A549 treated with GW870086 at 1 μM for 4 hours (cell line): ENCODE measurements at places on chromosomes 16 and 17. TPM values are rescaled to one million over a fixed set of nuclear protein-coding genes. Genes with fewer than 3 reads are reported as not detected.

The CES3 gene
- 1.8 to 2.5 TPM (median 2.3 TPM) in 5 replicates for total RNA-seq

The SLC47A1 gene
- 22.1 to 24.9 TPM (median 23.5 TPM) in 5 replicates for total RNA-seq

The MYH1 gene
- total RNA-seq = not detected in 5 replicates

The RUNDC3A gene
- 0.39 to 1.3 TPM (median 0.80 TPM) in 5 replicates for total RNA-seq

The ASPA gene
- not detected in 5 replicates for total RNA-seq

The C17orf113 gene
- 0.48 to 0.94 TPM (median 0.69 TPM) in 5 replicates for total RNA-seq

The HEXIM2 gene
- total RNA-seq = 13.8 to 20.2 TPM (median 16.0 TPM) in 5 replicates

The MYOCD gene
- total RNA-seq = 0.49 to 1.2 TPM (median 0.64 TPM) in 5 replicates

The OR2C1 gene
- total RNA-seq = not detected in 5 replicates

The CTRL gene
- total RNA-seq = 1.0 to 2.1 TPM (median 1.7 TPM) in 5 replicates

The KAT2A gene
- total RNA-seq = 36.5 to 47.8 TPM (median 45.1 TPM) in 5 replicates

The GNG13 gene
- total RNA-seq = not detected in 5 replicates

The TOM1L1 gene
- total RNA-seq = 31.3 to 41.3 TPM (median 39.8 TPM) in 5 replicates

The MYH2 gene
- not detected in 5 replicates for total RNA-seq

The AANAT gene
- 0.15 to 0.78 TPM (median 0.41 TPM) in 5 replicates for total RNA-seq

The KRT20 gene
- 0.10 to 0.53 TPM (median 0.27 TPM) in 5 replicates for total RNA-seq

The VTN gene
- total RNA-seq = 16.5 to 23.2 TPM (median 19.6 TPM) in 5 replicates

The SHPK gene
- 13.3 to 17.9 TPM (median 16.1 TPM) in 5 replicates for total RNA-seq

The CACNG5 gene
- not detected in 5 replicates for total RNA-seq

The LGALS9B gene
- total RNA-seq = not detected in 5 replicates

The SLC39A11 gene
- 15.2 to 17.6 TPM (median 15.5 TPM) in 5 replicates for total RNA-seq

The HEATR9 gene
- not detected in 5 replicates for total RNA-seq

The ERBB2 gene
- 25.6 to 35.1 TPM (median 32.4 TPM) in 5 replicates for total RNA-seq

The CLDN6 gene
- 0.24 to 0.57 TPM (median 0.48 TPM) in 5 replicates for total RNA-seq

The GRIN2C gene
- 0.14 to 0.37 TPM (median 0.22 TPM) in 5 replicates for total RNA-seq

The DNASE1L2 gene
- total RNA-seq = 0.80 to 1.7 TPM (median 1.6 TPM) in 5 replicates

The AXIN1 gene
- total RNA-seq = 27.7 to 34.1 TPM (median 31.6 TPM) in 5 replicates

The KRTAP2-1 gene
- not detected in 5 replicates for total RNA-seq

The TMC5 gene
- total RNA-seq = 5.3 to 6.5 TPM (median 5.4 TPM) in 5 replicates

The CLEC18A gene
- total RNA-seq = 0.11 to 0.25 TPM (median 0.20 TPM) in 5 replicates

The CDH3 gene
- total RNA-seq = 0.17 to 0.31 TPM (median 0.22 TPM) in 5 replicates

The ZNF597 gene
- 0.90 to 1.3 TPM (median 0.96 TPM) in 5 replicates for total RNA-seq

The COQ9 gene
- 38.3 to 50.5 TPM (median 49.2 TPM) in 5 replicates for total RNA-seq

The TUBB3 gene
- total RNA-seq = 199 to 259 TPM (median 236 TPM) in 5 replicates

The CCL1 gene
- not detected in 5 replicates for total RNA-seq

The PDIA2 gene
- 0.18 to 0.51 TPM (median 0.44 TPM) in 5 replicates for total RNA-seq

The MED9 gene
- total RNA-seq = 17.3 to 19.8 TPM (median 19.4 TPM) in 5 replicates

The CEP112 gene
- total RNA-seq = 4.5 to 6.0 TPM (median 5.4 TPM) in 5 replicates

The KRTAP4-1 gene
- 0.20 to 0.22 TPM in 2 of 5 replicates, not detected in the others for total RNA-seq

The TPSG1 gene
- 0.15 to 0.16 TPM in 2 of 5 replicates, not detected in the others for total RNA-seq

The USH1G gene
- 0.07 to 0.12 TPM (median 0.11 TPM) in 5 replicates for total RNA-seq

The STXBP4 gene
- total RNA-seq = 4.1 to 6.9 TPM (median 5.5 TPM) in 5 replicates

The TBC1D3D gene
- total RNA-seq = not detected in 5 replicates

The C16orf54 gene
- not detected in 5 replicates for total RNA-seq
